ENCODE measurements at places on chromosomes 5 and 9.
A peak's percentile ranks its signal among the peaks of the same experiment; 100 is the strongest.

- no peak for DNase-seq
Measured at GRCh38 chr9:34665067-34665380, 2.6 kb upstream of the CCL27 start.

- DNase-seq = peak; percentile 40
Measured at GRCh38 chr5:131640043-131640856, 5.2 kb upstream of the RAPGEF6 start.

DNA sequence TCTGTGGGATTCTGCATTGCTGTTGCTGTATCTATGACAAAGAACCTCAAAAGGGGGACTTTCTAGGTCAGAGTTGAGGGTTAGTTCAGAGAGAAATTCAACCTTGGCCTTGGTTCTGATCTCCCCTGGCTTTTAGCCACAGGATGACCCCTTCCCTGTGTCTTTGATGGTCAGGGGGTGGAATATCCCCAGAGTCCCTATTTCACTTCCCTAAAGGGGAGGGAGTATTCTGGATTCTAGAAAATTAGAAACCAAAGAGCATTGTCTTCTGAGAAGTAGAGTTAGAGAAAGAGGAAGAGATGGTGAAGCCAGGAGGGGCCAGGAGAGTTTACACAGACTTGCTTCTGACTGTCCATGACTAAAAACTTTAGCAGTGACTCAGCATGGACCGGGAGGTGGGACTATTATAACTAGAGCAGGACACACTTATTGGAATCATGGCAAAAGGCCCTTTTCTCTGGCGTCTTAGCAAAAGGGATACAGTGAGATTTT lies 56.2 kb upstream of the LPAR1 start:
- DNase-seq = no peak

- DNase-seq = no peak
Measured at GRCh38 chr5:153153086-153153485, 337.4 kb upstream of the GRIA1 start.

- DNase-seq = no peak
Measured at GRCh38 chr9:71662082-71662481, 106.2 kb downstream of the CEMIP2 start.

- DNase-seq = no peak
Measured at GRCh38 chr9:136170006-136170901, 34.7 kb downstream of the LHX3 start.

GRCh38 chr9:135960411-135961276 lies 529 bp downstream of the UBAC1 start:
- DNase-seq = no peak

GRCh38 chr5:11009576-11009975 lies 248.5 kb upstream of the DAP start:
- no peak for DNase-seq

DNA sequence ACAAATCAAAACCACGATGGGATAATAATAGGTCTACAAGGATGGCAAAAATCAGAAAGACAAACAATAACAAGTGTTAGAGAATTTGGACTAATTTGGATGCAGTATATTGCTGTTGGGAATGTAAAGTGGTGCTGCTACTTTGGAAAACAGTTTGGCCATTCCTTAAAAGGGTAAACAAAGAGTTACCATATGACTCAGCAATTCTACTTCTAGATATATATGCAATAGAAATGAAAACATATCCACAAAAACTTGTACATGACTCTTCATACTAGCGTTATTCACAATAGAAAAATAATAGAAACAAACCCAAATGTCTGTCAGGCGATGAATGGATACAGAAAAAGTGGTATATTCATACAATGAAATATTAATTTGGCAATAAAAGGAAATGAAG lies 58.3 kb downstream of the JAK2 start:
- no peak for DNase-seq

DNA sequence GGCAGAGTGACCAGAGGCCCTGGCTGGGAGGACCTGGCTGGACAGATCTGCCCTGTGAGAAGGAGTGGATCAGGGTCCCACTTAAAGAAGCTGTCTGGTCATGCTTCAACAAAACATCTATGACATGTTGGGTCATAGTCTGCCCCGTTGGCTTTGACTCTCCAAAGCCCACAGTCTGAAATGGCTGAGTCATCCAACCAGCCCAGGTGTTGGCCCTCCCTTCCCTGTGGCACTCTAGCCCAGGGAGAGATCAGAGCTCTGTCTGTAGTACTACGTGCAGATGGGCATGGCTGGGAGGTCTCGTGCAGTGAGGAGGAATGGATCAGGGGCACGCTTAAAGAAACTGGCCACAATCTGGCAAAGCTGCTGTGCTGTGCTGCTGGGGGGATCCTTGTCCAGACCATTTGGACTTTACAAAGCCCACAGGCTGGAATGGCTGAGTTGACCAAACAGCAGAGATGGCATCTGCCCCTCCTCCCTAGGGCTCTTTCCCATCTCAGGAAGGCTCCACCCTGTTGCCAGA lies 206.1 kb downstream of the TUSC1 start:
- DNase-seq = no peak

GRCh38 chr5:61311836-61312808 lies 19.9 kb upstream of the ZSWIM6 start:
- DNase-seq = no peak

DNA sequence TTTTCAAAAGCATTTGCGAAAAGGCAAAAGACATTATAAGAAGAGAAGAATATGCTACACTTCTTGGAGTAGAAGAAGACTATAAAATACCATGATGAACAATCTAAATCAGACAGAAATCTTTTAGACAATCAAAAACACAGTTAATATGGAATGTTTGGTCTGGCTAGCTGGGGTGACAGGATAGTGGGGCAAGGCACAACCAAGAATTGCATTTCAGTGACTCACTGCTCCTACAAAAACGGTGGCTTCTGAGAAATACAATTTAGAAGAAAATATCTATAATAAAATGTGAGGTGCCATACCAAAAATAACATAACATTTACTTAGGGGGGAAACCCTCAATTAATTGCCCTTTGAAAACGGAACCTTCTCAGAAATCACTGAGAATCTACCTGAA lies 363.4 kb downstream of the NPR3 start:
- no peak for DNase-seq

Measured in activated naive CD4-positive, alpha-beta T cell treated with anti-CD3 and anti-CD28 coated beads, Interleukin-2, amount 50 U/mL, for 72 hours (primary cell).